RKO (cell line): ENCODE measurements at places on chromosomes 3 and 15.
A peak's percentile ranks its signal among the peaks of the same experiment; 100 is the strongest.

DNA sequence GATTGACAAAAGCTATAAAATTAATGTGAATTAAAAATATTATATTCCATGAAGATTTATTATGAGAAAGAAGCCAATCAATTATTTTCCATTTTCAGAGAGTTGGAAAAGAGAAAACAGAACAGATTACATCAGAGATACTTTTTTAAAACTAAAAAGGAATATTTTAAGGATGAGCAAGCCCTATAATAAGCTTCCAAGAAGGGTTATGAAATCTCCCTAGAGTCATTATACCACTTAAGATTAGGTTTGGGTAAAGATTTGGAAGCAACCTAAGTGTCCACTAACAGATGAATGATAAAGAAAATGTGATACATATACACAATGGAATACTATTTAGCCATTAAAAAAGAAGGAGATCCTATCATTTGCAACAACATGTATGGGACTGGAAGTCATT, 51.6 kb upstream of the FSIP1 start:
- no peak for DNase-seq

- DNase-seq: no peak
Measured at GRCh38 chr3:164533275-164533674, 545.0 kb downstream of the SI start.

GRCh38 chr15:48289628-48290027, 41.6 kb upstream of the DUT start:
- no peak for DNase-seq

GRCh38 chr3:17508180-17508752, 234.2 kb downstream of the TBC1D5 start:
- DNase-seq: no peak

- no peak for DNase-seq
Measured at GRCh38 chr3:129695230-129695629, 88.8 kb upstream of the PLXND1 start.

DNA sequence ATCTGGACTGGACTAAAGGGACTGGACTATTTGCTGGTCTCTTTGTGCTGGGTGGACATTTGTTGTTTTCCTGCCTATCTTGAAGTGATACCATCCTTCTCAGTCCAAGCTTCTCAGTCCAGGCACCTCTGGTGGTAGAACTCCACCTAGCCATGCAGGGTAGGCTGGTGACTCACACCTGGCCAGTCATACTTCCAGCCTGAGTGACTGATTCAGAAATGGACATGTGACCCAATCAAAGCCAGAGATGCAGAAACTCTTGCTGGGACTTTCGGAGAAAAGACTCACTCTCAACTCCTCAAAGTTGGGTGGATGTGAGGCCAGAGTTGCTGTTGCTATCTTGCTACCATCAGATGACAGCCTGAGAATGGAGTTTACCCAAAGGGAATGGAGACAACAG, 5.6 kb upstream of the ASB14 start:
- DNase-seq: peak; percentile 83

DNA sequence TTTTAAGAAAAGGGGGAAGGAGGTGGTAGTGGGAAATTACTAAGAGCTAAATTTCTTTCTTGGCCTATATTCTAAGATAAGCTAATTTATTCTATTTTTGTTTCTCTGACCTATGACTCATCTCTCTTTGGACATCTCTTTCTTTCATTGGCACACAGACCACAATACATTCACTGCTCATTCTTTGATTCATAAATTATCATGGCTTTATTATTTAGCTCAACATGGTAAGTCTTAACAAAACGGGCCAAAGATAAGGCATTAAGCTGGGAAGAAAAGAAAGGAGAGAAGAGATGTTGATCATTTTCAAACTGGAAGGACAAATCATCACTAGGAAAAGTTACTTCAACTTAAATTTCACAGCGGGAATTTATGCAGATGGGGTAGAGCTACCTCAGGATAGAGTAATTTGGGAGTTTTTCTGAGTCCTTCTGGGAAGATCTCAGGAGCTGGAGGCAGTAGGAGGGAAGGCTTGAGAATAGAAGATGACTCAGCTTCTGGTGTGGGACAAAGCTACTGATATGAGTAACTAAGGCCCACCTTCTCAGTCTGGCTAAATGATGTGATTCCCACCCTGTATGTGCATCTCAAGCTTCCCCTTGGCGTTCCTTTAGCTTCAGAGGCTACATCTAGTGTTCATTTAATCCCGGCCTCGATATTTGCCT, 7.5 kb upstream of the ALCAM start:
- DNase-seq: no peak

DNA sequence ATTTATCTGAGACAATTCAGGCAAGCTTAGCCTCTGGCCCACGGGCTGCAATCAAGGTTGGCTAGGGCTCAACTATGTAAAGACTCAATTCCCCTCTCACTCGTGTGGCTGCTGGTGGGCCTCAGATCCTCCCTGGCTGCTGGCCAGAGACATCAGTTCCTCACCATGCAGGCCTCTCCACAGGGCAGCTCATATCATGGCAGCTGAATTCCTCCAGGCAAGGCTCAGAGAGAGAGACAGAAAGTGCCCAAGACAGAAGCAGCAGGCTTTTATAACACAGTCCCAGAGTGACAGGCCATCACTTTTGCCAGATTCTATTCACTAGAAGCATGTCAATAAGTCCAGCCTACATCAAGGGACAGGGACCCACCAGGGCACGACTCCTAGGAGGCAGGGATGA, 63.2 kb downstream of the XXYLT1 start:
- DNase-seq: no peak

DNA sequence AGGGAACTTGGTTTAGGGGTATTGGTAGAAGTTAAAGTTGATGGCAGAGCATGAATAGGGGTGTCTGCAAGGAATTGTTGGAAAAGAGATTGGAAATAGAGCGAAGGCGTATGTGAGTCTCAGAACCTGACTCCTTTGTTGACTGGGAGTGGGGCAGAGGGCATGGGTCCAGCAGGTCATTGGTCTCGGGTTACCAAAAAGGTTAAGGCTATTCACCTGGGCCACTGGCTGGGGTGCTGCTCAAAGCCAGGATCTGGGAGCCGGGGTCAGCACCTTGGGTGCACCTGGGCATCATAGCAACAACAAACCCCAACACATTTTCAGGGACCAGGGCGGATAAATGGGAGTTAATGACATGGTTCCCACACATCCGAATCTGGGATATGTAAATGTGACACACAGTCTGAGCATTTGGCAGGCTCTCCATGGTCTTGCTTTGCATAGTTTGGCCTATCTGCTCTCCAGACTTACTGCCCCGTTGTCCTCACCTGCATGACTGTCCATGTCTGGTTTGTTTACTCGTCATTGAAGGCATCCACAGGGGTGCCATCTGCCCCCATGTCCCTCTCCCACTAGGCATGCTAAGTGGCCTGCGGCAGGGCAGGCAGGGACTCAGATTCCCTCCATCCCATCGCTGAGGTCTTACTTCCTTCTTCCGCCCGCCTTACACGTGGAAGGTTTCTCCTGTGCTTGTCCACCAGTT, 10.1 kb downstream of the KLF13 start:
- no peak for DNase-seq

- DNase-seq: peak; percentile 49
Measured at GRCh38 chr15:73927476-73928240, 1.4 kb downstream of the LOXL1 start.

DNA sequence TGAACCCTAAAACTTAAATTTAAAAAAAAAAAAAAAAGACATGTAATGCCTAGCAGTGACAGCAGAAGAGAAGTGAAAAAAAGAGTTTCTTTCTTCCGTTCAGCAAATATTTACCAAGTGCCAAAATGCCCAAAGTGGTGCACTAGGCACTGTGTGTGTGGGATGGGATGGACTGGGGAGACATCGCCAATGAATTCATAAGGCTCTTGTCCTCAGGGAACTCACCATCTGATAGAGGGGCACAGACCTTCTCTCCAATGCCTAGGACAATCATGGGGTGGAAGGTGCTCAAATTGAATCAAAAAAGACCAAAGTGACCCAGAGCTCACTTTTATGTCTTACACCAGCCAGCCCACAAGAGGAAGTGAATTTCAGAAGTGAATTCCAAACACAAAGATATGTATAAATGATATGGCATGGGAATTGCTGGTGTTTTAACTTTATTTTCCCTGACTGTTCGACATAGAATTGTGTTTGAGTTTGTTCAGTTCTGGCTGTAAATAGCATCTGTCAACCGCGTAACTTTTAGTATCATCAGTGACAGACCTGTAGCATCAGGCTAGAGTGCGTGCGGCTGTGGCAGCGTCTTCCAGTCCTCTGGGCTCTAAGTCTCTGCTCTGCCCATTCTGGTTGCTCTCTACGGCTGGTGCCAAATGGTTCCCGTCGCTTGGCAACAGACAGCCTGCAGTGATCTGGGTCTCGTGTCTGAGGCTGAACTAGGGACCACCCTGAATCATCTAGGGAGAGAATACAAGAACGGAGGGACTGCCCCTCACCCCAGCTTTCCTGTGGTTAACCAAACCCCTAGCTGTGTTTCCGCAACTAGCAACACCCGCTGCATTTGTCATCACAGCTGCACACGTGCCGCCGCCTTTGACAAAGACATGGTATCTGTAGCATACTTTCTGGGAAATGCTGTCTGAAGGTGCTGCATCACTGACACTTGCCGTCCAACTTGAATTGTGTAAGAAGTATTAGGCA, 154.0 kb upstream of the THBS1 start:
- no peak for DNase-seq

GRCh38 chr3:110932567-110932966, 139.0 kb upstream of the NECTIN3 start:
- no peak for DNase-seq

DNA sequence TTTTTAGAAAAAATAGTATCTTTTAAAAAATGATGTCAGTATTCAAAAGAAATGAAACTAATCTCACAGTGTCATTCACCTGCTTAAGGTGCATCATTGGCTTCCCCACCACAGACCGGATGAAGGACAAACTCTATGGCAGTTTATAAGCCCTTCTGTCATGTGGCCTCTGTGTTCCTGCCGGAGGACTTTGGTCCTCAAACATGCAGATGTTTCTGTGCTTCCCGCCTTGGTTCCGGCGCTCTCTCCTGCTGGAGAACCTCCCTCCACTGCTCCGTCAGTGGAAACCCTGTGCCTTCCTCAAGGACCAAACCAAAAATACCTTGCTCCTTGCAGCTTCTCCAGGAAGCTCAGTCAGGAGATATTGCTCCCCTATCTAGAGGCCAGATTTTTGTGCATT, 326.3 kb downstream of the UACA start:
- DNase-seq: no peak

DNA sequence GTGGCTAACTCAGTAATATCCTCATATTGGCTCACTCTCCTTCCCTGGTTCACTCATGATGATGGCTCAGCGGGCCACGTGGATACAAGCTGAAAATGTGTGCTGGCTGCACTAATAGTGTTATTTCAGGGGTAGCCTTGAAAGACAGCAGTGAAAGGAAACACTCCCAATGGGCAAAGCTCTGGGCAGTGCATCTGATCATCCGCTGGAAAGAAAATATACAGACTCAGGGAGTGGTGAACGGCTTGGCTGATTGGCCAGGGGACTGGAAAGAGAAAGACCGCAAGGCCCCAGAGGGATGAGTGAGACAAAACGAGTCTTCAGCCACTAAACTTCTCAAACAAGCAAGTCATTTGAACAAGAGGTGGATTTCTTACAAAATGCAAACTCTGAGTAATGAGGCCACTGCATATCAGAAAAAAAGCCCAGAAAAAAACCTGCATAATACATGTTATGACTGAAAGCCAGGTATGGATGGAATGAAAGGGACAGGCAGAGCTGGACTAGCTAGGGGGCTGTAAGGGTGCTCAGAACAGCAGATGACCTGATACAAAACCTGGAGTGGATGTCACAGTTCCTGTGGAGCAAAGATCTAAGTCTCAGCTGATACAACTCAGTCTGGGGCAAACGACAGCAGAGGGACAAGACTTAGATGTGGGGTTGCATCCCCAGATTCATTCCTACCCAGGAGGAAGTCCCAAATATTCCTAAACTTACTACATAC, 33.3 kb downstream of the CMTM6 start:
- no peak for DNase-seq

DNA sequence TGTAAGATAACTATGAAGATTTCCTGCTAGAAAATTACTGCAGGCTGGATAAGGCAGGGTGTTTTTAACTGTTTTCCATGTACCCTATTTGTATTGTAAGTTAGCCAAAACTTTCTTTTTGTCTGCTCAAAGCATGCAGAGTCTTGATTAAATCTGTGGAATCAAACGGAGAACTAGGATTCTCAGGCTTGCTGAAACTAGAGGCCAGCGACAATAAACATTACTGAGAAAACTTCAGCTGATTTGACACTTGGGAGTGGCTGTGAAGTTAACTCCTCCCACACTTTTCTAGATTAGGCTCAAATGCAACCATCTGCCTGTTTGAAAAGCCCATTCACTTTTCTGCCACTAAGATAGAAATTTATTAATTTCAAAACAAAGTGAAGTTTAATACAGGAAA, 153.2 kb upstream of the FRMD4B start:
- no peak for DNase-seq

GRCh38 chr3:35950021-35950420, 310.7 kb downstream of the ARPP21 start:
- no peak for DNase-seq

GRCh38 chr3:178112134-178112533, 424.1 kb upstream of the KCNMB2 start:
- DNase-seq: peak; percentile 3

DNA sequence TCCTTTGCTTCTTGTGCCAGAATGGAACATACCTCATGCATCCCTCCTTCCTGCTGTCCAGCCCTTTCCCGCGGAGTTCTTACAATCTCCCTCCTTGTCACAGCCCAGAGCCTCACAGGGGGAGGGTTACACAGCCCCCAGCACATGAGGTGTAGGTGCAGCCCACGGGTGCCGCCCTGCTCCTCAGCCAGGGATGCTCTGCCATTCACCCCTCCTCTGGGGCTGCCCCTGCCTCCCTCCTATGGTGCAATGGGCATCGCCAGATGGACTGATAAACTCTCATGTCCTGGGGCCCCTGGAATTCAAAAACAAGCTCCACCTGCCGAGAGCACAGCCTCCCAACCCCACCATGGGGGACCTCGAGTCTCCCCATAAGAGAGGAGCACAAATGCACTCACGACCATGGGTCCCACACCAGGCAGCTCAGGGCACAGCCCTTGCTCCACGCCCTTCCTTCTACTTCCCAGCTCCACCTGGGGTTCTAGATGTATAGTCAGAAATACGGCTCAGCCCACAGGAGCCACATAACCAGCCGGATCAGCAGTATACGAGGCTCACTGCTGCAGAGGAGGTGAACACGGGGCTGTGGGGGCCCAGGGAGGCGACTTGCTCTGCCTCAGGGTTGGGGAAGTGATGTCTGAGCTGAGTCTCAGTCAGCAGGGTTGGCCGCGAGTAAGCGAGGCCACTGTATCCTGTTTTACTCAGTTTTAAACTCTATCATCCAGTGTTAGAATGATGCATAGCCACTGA, 269.7 kb upstream of the LYSMD4 start:
- no peak for DNase-seq

DNA sequence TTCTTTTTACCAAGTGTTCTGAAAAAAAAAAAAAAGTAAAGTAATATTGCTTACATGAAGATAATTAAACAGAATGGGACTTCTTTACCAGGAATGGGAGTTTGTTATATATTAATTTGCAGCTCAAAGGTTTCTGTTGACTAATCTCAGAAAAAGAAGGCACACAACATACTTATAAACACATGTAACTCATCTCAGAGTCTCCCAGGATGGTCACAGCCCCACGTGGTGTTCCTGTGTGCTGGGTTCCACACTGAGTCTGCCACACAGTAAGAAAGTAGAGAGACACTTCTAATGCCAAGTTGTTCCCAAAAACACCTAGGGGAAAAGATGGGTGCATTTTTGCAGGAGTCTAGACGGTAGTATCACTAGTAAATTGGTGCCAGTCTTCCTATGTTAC, 116.7 kb upstream of the ICE2 start:
- no peak for DNase-seq
